NCI-H1105 treated with DMSO at 0.1 percent for 48 hours (cell line): ENCODE measurements at places on chromosomes 7 and 10.

- DNase-seq: no peak
Measured at GRCh38 chr7:156751319-156751718, 110.7 kb downstream of the RNF32 start.

- DNase-seq: peak; percentile 67
Measured at GRCh38 chr7:37448636-37449361, at the start of gene ELMO1. ELMO1 (minus strand) TSS chr7:37448864; CDS start chr7:37342690, 106,174 bp downstream.

DNA sequence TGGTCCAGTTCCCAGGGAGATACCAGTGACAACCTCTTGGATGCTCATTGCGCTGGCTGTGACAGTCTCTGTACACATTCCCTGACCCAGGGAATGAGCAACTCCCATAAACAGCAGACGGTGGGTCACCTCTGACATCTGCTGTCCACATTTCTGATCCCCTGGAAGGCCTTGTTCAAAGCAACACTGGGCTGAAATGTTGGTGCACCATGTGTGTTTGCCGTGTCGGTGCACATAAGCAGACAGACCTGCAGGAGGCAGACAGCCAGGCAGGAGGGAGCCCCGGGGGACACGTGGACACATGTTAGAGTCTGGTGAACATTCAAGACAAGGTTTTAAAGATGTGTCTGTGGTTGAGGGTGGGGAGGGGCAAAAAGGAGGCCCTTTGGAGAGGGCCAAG is 254.9 kb downstream of the PLXNA4 start:
- DNase-seq: no peak

DNA sequence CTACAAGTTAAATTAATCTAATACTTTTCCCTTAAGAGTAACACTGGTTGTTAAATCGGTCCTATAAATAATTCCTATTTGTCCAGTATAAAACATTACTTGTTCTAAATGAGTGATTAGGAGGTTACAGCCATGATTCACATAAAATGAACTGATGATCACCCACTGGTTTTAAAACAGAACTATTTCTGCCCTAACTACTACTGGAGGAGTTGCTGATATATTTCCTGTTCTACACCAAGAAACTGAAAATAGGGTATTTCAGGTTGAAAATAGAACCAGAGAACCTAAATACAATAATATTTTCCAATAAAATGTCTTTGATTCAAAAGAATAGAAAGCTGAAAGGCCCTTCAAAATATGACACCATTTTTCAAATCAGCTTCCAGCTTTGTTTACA is 30.9 kb downstream of the DNAJC1 start:
- DNase-seq: no peak

GRCh38 chr7:112572669-112573301 is 92.0 kb downstream of the LSMEM1 start:
- peak; percentile 77 for DNase-seq

GRCh38 chr7:123864436-123864835 is 19.5 kb downstream of the HYAL4 start:
- no peak for DNase-seq

- DNase-seq: no peak
Measured at GRCh38 chr10:68067508-68067907, 7.6 kb downstream of the HERC4 start.

- DNase-seq: no peak
Measured at GRCh38 chr7:120475994-120476393, 203.0 kb downstream of the KCND2 start.

- no peak for DNase-seq
Measured at GRCh38 chr10:119608316-119609155, 11.8 kb upstream of the TIAL1 start.

DNA sequence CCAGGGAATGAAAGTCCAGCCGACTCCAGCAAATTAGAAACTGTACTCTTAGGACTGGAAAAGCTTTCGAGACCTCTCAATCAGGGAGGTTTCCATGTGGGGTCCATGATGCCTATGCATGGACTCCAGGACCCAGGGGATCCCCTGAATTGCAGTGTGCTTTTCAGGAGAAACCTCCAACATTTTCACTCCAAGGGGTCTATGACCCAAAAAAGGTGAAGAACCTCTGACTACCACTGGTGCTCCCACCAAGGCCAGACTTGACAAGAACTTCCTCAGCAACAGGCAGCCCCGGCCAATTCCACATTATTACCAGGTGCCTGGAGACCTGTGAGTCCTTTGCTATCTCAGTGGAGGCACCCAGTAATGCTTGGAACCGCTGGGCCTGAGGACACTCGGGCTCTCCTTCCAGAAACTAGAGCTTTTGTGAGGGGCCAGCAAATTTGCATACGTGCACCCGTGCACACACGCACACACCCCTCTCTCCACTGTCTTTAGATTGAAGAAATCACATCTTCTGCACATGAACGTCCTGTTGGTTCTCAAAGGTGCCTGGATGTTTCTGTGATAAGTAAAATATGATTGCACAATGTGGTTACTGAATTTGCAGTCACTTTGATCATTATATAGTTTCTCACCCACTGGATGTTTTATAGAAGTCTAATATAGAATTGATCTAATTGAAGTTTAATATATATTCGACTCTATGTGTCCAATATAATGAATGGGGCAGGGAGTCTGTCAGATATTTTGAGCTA is 54.7 kb downstream of the SYPL1 start:
- DNase-seq: no peak

DNA sequence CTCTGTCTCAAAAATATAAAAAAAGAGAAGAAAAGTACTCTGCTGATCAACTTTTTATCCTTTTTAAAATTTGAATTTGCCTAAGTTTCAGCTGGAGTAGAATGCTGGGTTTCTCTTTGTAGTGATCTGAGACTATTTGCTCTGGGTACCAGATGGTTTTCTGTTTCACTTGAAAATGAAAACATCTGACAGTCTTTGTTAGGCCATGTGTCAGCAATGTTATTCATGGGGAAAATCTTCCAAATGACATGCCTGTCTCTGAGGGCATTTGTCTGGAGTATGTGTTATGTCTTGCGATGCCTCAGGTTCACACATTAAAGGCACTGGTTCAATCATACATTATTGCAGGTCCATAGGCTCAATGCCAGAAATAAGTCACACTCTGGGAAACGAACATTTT is 175.3 kb upstream of the TMEM229A start:
- no peak for DNase-seq

DNA sequence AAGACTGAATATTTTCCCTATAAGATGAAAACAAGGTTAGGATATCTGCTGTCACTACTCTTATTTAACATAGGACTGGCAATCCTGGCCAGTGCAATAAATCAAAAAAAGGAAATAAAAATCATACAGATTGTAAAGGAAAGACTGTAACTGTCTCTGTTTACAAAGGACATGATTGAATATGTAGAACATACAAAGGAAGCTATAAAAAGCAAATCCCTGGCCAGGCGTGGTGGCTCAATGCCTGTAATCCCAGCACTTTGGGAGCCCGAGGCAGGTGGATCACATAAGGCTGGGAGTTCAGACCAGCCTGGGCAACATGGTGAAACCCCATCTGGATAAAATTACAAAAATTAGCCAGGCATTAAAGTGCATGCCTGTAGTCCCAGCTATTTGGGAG is 15.8 kb downstream of the ZNF485 start:
- no peak for DNase-seq

DNA sequence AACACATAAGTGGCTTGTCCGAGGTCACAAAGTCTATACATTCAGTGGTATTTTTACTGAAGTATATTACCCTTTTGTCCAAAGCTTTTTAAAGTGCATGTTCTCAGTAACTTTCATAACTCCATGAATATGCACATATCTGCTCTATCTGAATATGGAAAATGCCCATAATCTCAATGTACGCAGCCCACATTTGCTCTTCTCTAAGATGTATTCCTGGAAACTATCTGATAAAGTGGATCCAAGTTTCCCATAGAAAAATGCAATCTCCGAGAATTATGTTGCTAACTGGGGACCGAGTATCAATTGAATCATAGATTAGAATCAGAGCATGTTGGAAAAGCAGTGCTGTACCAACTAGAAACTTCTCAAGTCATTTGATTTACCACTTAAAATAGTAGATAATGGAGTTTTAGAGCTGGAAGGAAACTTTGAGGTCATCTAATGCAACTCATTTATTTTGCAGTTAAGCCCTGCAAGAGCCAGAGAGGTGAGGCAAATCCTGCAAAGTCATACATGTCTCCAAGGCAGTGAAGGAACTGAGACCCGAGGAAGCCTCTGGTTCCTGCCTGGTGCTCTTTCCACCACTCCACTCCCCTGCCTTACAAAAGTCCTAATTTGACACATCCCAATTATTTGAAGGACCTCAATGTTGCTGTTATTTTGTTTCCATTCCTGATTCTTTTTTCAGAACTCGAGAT is 69.4 kb downstream of the CYCS start:
- DNase-seq: no peak

DNA sequence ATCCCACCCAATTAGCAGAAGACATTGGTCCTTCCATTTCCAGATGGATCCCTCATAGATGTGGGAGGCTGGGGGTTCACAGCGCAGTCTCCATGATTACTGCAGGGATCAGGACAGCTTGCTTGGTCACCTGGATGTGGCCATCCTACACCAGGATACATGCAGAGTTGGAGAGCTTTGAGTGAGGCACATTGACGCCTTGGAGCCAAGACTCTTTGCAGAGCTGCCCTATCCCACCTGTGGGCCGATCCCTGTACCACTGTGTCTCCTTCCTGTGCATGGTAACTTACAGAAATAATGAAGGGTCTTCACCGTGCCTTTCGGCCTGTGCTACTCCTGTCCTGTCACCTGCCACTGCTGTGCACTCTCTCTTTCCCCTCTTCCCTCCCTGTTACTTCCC is 444.8 kb downstream of the GLRX3 start:
- DNase-seq: no peak

DNA sequence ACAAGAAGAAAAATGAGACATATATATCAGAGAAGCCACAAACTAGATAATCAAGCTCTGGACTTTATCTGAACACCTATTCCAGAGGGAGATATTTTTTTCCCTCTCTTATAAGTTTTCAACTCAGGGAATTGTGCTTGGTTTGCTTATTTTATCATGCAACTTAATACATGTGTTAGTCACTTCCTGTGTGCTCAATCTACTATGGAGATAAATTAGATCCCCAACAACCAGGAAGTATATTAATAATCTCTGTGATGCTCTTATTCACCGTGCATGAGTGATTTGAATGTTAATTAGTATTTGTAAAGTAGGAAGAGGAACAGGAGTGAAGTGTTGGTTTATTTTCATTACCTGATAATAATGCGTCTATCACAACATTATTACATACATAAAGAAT is 38.8 kb upstream of the ZNF365 start:
- no peak for DNase-seq
